ENCODE measurements at places on chromosomes 5 and 9. TPM values are rescaled to one million over a fixed set of nuclear protein-coding genes. Genes with fewer than 3 reads are reported as not detected.

DNA sequence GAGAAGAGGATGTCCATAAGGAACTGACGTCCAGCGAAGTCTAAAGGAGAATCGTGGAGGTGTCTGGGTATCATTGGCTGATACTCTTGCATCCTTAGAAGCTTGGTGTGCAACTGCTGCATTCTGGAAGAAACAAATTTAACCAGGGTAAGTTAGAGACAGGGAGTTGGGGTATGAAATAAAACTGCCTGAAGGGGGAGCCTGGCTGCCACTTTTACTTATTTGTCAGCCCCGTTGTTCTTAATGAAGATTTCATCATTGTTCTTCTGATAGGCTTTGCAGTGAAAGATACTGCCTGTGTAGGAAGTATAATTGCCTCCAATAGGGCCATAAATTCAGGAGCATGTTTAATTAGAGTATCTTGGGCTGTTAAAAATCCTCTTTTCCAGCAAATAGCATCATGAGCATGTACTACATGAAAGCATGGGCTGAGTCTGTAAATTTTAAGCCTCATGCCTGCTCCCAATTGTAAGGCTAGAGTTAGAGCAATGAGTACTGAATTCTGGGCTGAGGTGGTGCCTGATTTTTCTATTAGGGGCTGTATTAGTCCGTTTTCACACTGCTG, 1264.5 kb upstream of the ACO1 start:
- no peaks in the 10 kb centered on the region for H3K4me1 ChIP-seq
- no peaks in the 10 kb centered on the region for H3K27me3 ChIP-seq
- no peak overlapping the region for H3K4me3 ChIP-seq
- no peak for DNase-seq

DNA sequence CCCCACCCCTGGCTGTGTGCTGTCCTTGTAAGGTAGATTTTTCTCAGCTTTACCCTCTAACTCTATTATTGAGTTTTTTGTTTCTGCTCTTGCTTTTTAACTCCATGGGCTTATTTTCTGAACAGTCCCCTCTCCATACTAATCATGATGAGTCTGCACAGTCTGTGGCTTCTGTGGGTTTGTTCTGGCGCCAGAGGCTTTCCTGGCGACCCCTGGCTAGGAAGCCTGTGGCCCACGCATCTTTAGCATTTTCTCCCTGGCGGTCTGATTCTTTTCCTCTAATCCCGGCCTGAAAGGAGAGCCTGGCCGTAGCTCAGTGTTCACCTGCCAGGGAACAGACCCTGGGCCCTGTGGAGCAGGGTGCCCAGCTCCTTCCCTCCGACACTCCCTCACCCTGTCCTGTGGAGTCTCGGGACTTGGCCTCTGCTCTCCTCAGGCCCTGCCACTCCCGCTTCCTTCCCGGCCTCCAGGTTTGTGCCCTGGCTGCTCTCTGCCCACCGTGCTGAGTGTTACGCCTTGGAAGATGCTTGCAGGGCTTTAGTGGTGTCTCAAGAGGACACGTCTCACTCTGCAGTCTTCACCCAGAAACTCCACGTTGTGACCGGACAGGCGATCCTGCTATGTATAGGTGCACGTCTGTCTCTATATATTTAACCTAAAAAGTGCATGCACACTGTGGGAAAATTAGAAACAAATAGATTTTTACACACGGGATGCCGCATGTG, 31.7 kb upstream of the LRRC14B start:
- H3K27ac ChIP-seq: no peak overlapping the region
- no peak for DNase-seq
- peaks cover 8% of the 10 kb centered on the region for H3K27me3 ChIP-seq
- H3K36me3 ChIP-seq: no peaks in the 10 kb centered on the region

GRCh38 chr5:150562832-150563231, 54.9 kb downstream of the NDST1 start:
- H3K27ac ChIP-seq: no peak overlapping the region
- H3K4me3 ChIP-seq: no peak overlapping the region
- no peaks in the 10 kb centered on the region for H3K36me3 ChIP-seq
- H3K27me3 ChIP-seq: peaks cover 9% of the 10 kb centered on the region

DNA sequence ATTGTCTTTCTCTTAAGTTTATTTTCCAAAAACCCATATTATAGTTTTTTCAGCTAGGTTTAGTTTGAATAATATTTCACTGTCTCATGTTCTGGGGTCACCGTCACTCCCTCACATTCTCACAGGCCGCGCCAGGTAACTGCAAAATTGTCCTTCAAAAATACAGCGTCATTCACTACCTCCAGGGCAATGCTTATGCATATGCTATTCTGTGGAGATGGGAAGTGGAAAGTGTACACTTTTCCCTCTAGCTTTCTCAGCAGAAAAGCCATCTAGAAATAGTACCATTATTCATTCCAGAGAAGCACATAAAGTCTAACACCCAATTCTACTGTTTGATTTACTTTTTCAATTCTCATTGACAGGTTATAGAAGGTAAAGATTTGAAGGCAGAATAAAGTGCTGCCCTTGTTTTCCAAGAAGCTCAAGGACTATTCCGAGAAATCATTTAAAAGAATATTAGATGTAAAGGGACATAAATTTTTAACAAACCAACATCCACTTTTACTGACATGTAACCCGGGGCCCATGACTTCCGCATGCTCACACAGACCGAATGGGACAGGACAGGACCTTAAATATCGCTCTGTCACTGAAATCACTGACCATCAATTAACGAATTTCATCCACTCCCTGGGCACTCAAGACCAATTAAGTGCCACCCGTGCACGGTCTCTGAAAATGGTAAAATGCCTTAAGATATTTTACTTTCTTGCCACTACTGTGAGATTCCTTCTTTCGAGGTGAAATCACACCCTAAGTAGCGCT, 720 bp downstream of the NUDT12 start:
- peaks cover 12% of the 10 kb centered on the region for H3K4me1 ChIP-seq
- H3K27me3 ChIP-seq: no peaks in the 10 kb centered on the region
- peak overlapping the region; percentile 63 for H3K27ac ChIP-seq
- peak overlapping the region; percentile 85 for H3K4me3 ChIP-seq
- H3K36me3 ChIP-seq: no peaks in the 10 kb centered on the region

DNA sequence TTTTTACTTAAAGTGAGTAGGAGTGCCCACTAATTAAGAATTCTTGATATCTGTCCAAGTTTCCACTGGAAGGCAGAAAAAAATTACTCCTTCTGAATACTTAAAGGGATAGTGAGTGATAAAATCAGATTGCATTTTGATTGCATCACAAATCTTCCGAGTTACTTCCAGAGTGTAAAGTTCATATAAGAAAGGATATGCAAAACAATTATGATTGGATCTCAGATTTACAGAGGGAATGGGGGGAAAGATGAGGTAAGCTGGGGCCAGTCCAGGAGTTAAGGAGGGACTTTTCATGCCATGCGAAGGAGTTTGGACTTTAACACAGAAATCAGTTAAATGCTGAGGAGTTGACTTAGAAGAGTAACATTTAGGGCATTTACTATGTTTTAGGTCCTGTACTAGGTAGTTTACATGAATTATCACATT, 9.3 kb upstream of the RNF145 start:
- peaks cover 3% of the 10 kb centered on the region for H3K4me1 ChIP-seq
- H3K27me3 ChIP-seq: no peaks in the 10 kb centered on the region
- H3K36me3 ChIP-seq: peaks cover 4% of the 10 kb centered on the region
- no peak overlapping the region for H3K4me3 ChIP-seq

- H3K4me3 ChIP-seq: no peak overlapping the region
- no peaks in the 10 kb centered on the region for H3K27me3 ChIP-seq
- H3K4me1 ChIP-seq: peaks cover 8% of the 10 kb centered on the region
- no peak for DNase-seq
Measured at GRCh38 chr9:6827439-6828145, 69.8 kb downstream of the KDM4C start.

DNA sequence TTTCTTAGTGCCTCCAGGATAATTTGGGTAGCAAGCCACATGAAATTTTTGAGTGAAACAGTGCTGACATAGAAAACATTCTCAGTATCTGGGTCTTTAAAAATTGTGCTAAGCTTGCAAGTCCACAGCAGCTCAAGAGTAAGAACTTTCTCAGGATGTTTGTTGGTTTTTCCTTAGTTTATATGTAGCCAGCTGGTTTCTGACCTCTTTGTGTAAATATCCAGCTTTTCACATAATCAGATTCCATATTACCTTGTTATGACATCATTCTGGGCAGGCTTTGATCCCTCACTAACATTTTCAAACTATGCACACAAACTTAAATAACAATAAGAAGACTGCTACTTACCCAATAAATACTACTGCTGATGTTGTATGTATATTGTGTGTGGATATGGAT, 82.9 kb upstream of the VCAN start:
- H3K36me3 ChIP-seq: no peaks in the 10 kb centered on the region
- no peaks in the 10 kb centered on the region for H3K27me3 ChIP-seq
- H3K4me1 ChIP-seq: no peaks in the 10 kb centered on the region

- H3K27ac ChIP-seq: no peak overlapping the region
- no peak for DNase-seq
- H3K4me1 ChIP-seq: no peaks in the 10 kb centered on the region
- H3K4me3 ChIP-seq: no peak overlapping the region
Measured at GRCh38 chr5:123690821-123691220, 178.8 kb downstream of the CSNK1G3 start.

DNA sequence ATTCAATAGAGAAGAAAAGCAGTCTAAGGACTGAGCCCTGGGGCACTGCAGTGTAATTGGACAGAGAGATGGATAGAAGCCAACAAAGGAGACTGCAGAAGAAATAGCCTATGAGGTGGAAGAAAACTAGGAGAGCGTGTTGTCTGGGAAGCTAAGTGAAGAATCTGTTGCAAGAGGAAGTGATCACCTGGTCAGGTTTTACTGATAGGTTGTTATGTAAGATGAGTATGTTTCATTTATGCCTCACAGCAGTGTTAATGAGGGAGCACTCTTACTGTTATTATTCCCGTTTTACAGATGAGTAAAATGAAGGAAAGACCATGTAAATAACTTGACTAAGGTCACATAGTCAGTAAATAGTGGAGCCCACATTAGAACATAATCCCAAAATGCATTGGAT, 80.0 kb upstream of the GRHPR start:
- no peak for DNase-seq
- no peaks in the 10 kb centered on the region for H3K27me3 ChIP-seq
- no peaks in the 10 kb centered on the region for H3K4me1 ChIP-seq

DRD1 gene
- not detected for total RNA-seq
